ENCODE measurements at places on chromosomes 11 and 22.

GRCh38 chr22:27801202-27801615, 347 bp downstream of the MN1 start:
- DNase-seq: peak; percentile 4

DNA sequence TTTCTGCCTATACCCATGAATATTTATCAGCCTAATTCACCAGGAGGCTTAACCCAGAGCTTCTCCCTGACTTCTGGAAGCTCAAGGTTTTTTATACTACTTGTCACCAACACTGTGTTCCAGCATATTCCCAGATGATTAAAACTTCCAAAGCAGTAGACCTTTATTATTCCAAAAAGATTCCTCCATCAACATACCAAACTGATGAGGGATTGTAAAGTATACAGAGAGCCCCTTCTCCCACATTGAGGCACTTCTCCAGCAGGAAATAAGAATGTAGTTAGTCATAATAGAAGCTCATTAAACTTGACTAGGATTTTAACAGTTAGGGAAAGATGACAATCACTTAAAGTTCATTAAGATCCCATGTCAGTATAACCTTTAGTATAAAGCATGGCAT, 51.4 kb upstream of the CEP126 start:
- DNase-seq: no peak

- DNase-seq: no peak
Observed at GRCh38 chr11:20131788-20132666, 28.2 kb downstream of the DBX1 start.

GRCh38 chr11:65885808-65886536, 2.3 kb downstream of the FIBP start:
- DNase-seq: no peak

DNA sequence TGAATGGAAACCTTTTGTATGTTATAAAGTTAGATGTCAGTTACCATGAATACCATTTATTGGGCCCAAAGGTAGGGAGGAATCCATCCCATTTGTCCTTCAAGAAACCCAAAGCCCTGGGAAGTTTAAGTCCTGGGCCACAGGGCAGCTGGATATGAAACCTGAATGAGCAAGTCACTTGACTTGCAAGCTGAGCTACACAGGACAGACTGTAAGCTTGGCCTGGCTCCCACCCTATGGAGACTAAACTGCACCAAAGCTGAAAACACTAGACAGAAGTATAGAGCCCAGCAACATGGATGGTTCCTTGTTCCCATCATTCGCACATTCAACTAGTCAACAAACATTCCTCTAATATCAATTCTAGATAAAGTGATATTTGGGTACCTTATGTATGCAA, 71.3 kb downstream of the KCNC1 start:
- no peak for DNase-seq

DNA sequence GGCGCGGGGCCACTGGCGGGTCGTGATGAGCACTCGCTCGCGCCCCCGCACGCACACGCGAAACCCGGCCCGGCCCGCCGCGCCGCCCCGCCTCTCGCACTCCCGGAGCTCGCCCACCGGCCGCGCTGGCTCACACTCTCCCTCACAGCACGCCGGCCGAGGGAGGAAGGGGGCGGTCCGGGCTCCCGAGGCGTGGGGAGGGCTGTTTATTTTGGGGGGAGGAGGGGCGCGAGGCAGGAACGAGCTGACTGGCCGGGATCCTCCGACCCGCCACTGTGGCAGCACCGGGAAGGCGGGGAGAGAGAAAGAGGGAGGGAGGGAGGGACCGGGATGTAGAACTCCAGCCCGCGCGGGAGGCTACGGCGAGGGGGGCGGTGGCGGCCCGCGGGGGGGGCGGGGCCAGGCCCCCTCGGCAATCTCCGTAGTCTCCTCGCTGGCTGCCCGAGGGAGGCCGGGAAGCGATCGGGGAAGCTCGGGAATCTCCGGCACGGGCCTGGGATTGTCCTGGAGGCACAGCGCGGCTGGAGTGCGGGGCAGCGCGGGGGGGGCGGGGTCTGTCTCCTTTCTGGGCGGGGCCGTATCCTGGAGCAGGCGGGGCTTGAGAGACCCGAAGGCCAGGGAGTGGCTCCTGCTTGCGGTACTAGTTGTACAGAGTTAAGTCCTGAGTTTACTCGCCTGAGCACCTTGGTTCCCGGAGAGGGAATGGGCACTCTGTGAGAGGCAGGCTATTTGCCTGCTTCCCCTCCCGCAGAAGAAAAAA, at the start of gene RBFOX2:
Gene RBFOX2 (minus strand): TSS at position 179 of the 760 bp plus-strand sequence. CDS start 399 bp downstream, outside the sequence.
- DNase-seq: peak; percentile 42

- DNase-seq: no peak
Observed at GRCh38 chr11:1922481-1923081, 3.1 kb downstream of the TNNT3 start.

GRCh38 chr11:27468209-27468994, 4.2 kb downstream of the LGR4 start:
- no peak for DNase-seq

DNA sequence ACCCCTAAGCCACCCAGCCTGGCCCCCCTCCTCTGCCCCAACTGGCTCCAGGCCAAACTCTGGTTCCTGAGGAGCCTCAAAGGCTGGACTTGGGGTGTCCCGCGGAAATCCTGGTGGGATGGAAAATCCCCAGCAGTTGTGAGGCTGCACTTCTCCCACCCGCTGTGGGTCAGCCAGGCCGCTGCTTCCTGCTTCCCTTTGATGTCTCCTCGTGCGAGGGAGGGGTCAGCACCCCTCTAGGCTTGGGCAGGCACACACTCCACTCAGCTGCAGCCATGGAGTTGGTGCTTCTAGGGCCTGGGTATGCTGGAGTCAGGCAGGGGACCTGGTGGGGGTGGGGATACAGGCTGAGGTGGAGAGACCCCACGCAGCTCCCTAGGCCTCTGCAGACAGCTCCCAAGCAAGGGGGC, 12.0 kb downstream of the KCNQ1OT1 start:
- DNase-seq: no peak

GRCh38 chr11:78952890-78953289, 378.2 kb upstream of the NARS2 start:
- DNase-seq: no peak

DNA sequence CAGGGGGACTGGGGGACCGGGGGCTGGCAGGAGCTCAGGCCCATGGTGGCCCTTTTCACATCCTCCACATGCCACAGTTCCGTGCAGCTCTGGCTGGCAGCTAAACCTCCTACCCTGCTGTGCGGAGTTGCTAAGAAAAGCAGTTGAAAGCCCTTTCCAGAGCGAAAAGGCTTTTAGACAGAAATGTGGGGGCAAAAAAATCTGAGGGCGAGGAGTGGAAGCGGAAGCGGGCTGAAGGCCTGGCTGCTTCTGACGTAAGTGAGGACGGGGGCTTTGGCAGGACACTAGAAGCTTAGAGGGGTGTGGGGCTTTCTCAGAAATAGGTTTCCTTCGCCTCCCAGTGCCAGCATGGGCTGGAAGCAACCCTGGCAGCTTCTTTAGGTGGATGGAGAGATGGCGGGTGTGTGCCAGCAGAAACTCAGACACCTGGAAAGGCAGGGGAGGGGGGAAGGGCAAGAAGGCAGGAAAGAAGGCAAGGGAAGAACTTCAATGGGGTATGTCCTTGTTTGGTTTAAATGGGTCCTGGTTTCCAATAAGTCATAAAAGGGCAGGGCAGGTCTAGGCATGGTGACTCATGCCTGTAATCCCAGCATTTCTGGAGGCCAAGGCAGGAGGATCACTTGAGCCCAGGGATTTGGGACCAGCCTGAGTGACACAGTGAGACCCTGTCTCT, 11.2 kb upstream of the DGKZ start:
- no peak for DNase-seq

All from stimulated activated CD8-positive, alpha-beta memory T cell treated with anti-CD3 and anti-CD28 coated beads, Interleukin-15, amount 100 ng/mL, for 24 hours (primary cell).